Fibroblast of the aortic adventitia (primary cell): ENCODE measurements at places on chromosomes 5 and 9. TPM values are rescaled to one million over a fixed set of nuclear protein-coding genes. Genes with fewer than 3 reads are reported as not detected.

DNA sequence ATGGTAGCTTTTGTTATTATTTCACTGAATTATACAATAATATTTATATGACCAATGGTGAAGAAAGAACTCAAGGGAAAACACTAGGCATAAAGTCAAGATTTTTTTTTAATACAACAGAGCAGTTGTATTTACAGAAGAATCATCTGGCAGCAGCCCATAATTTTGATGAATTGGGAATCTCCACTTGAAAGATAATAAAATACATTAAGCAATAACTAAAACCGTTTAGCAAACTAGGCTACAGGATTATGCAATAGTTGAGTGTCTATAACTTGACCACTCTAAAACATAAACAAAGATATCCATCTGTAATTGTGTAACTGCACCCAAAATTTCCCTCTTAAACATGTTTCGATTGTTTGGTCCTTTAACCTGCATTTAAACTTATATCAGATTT lies 80.8 kb downstream of the SNCAIP start:
- peak; percentile 10 for DNase-seq

DNA sequence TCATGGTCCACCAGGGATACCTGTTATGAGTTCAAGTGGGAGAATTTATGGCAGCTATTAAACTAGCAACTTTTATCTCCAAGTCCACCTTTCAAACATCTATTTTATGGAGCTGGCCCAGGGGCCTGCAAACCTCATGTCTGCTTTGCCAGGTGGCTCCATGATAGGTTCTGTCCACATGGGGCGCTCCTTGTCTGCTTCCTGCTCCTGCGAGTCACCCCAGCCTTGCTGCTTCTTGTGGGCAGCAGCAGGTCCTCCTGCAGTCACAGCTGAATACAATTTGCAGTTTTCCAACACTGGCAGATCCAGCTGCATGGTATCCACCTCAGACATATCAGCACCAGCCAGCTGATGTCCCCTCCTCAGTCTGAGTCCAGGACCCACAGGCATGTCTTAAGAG lies 39.6 kb upstream of the FRRS1L start:
- DNase-seq, result no peak

GCNT1 gene
- 18.0 and 46.9 TPM in 2 replicates for total RNA-seq

DNA sequence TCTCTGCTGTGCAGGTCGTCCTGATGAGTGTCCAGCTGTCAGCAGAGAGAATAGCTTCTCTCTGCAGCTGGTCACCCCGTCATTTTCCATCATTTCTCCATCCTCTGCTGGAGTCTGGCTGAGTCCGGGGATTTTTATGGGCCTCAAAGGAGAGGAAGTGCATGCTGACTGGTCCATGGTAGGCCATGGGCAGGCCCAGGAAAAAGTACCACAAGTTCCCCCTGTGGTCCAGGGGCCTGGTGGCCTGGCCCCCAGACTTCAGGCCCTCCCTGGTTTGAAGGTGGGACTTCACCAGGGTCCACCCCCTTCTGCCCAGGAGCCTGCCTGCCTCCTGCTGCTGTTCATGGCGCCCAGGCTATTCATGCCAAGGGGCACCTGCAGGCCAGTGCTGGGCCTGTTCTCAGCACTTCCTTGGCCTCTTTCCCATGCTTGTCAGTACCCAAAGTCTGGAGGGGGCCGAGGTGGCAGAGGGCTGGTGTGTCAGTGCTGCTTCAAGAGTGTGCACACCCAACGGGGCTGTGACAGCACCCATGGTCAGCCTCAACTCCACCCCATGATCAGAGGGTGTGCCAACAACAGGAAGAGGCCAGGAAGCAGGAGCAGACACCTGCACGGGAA lies 7.3 kb upstream of the MTMR12 start:
- DNase-seq, result no peak

DNA sequence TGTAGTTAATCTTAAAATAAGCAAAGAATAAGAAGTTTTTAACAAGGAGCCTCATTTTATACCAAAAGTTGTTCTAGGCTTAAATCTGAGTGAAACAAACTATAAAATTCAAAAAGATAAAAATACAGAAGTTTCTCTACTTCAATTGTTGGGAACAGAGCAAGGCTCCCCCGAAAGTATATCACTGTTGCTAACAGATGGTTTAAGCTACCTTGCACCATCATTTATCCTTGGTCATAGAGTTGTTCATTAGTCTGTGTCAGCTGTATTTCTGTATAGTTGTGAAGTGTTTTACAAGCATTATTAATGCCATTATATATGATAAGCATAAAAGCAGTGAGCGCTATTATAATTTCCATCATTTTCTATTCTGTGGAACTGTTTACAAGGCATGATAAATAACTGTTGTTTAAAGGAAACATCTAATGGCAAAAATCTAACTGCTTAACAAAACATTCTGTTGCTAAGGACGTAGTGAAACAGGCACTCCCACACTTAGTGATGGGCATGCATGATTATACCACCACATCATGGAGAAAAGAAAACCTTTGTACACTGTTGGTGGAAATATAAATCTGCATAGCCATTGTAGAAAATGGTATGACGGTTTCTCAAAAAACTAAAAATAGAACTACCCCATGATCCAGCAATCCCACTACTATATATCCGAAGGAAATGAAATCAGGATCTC lies 23.3 kb upstream of the ACO1 start:
- no peak for DNase-seq
